ENCODE measurements at places on chromosomes 6 and 20.

DNA sequence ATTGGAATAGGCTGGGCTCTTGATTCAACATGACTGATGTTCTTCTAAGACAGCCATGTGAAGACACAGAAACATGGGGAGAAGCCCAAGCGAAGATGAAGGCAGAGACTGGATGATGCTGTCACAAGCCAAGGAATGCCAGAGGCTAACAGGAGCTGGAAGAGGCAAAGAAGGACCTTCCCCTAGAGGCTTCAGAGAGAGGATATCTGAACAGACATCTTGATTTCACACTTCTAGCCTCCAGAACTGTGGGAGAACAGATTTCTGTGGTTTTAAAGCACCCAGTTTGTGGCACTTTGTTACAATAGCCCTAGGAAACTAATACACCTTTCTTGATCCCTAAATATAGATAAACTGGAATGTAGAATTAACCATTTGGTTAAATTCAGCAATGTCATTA is 127.0 kb downstream of the EDN1 start:
- DNase-seq, result no peak

- no peak for DNase-seq
Measured at GRCh38 chr6:25726122-25726911, 28.2 kb upstream of the SLC17A4 start.

DNA sequence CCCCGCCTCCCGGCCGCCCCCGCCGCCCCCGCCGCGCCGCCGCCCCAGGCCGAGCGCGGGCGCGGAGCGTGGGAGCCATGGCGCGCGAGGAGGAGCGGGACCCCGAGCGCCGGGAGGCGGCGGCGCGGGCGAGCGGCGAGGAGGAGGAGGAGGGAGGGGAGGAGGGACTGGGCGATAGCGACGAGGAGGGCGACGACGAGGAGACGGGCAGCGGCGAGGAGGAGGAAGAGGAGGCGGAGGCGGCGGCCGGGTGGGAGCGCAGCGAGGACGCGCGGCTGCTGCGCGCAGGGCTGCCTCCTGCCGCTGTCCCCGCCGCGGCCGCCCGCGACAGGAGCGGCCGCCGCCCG is at the start of gene SLC24A3:
Gene SLC24A3 (plus strand): TSS at position 174 of the 347 bp plus-strand sequence.
- DNase-seq, result no peak

GRCh38 chr6:158603261-158604047 is 41.1 kb downstream of the DYNLT1 start:
- DNase-seq, result no peak

DNA sequence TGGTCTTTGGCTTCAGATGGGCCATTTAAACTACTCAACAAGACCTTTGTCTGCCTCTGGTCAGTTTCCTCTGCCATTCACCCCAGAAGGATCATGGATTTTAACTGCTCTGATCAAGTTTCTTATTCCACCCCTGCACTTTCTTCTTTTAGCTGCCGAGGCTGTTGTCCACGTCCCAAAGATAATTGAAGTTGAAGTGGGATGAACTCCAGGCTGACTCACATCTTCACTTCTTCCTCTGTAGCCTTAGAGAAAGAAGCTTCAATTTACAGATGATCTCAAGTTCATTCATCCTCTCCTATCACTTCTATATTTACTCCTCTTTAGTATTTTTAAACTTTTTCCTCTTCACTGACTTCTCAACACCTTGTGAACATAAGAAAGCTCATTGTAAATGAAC is 651.6 kb downstream of the UTRN start:
- no peak for DNase-seq

DNA sequence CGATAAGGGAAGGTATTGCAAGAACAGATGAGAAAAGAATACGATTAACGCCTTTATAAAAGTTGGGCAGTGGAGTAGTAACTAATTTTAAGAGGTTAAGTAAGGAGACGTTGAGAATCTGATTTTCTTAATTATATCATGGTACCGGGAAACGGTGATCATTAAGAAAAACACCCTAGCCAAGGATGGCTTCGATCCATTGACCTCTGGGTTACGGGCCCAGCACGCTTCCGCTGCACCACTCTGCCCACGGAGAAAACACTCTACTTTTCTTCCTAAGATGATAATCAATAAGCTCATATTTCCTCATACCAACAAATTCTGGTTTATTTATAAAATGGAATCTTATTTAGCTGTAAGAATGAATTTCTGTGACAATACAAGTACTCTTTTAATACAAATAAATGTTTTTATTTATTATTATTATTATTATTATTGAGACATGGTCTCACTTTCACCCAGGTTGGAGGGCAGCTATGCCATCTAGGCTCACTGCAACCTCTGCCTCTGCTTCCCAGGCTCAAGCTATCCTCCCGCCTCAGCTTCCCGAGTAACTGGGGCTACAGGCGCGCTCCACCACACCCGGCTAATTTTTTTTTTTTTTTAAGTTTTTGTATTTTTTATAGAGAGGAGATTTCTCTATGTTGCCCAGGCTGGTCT is 8.3 kb downstream of the POM121L2 start:
- DNase-seq, result no peak

GRCh38 chr20:3046677-3047462 is 1.0 kb downstream of the MRPS26 start:
- no peak for DNase-seq

DNA sequence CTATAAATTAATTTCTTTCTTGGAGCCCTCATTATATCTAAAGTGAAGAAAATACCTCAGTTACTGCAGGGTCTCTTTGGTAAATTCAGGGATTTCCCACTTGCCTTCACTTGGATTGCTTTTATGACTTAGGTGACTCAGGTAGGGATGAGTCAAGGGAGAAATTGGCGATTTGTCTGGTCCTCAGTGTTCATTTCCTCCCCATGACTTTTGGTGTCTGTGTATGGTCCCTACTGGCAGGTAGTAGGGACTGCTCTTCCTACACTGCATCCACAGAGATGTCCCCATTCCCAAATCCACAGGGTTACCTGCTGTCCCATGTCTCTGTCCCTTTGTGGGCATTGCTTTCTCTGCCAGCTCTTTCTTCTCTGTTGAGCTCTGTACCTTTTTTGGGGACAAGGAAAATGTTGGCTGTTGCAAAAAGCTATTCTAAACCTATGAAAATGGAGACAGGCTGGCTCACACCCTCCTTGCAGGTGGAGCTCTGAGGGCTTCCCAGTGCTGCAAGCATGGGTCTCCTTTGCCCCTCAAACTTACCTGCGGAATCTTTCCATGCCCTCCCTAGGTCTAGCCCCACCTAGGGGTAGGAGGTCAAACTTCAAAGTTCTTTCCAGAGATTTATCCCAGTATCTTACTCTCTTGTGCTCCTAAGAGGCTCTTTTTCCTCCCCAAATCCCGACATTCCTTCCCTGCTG is 211.9 kb downstream of the ZNF217 start:
- DNase-seq, result no peak

DNA sequence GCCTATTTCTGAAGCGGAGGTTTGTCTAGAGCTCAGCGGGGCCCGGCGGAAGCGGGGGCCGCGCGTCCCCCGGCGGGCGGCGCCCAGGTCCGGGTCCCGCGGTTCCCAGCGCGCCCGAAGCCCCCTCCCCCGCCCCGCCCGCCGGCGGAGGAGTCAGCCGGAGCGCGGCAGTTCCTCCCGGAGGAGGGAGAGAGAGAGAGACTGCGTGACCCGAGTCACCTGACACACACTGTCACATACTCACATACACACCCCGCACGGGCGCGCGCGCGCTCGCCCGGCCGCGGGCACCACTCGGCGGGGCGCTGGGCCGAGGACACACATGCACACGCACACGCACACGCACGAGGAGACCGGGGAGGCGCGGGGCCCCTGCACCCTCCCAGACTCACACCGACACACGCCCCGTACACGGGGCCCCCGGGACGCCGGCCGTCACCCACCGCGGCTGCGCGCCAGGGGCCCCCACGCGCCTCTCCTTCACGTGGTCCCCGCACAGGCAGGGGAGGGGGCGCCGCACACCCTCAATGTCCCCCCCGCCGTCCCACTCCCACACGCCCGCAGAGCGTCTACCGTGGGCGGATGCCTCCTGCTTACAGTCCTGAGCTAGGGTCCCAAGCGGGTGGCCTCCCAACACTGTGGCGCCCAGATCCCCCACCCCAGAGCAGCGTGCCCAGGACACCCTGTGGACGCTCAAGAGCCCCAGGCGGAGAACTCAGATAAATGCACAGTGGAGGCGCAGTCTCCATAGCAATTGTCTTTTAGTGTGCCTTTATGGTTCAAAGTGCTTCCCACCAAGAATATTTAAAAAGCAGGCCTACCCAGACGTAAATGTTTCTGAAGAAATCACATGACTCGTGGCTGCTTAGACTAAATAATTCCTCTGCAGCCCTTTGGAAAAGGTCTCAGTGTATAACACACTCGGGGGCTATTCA is at the start of gene RRAGD:
Gene RRAGD (minus strand): TSS at position 203 of the 935 bp plus-strand sequence. CDS start 280 bp downstream, outside the sequence.
- peak; percentile 48 for DNase-seq

- DNase-seq, result no peak
Measured at GRCh38 chr6:125537090-125537489, 212.3 kb upstream of the HEY2 start.

DNA sequence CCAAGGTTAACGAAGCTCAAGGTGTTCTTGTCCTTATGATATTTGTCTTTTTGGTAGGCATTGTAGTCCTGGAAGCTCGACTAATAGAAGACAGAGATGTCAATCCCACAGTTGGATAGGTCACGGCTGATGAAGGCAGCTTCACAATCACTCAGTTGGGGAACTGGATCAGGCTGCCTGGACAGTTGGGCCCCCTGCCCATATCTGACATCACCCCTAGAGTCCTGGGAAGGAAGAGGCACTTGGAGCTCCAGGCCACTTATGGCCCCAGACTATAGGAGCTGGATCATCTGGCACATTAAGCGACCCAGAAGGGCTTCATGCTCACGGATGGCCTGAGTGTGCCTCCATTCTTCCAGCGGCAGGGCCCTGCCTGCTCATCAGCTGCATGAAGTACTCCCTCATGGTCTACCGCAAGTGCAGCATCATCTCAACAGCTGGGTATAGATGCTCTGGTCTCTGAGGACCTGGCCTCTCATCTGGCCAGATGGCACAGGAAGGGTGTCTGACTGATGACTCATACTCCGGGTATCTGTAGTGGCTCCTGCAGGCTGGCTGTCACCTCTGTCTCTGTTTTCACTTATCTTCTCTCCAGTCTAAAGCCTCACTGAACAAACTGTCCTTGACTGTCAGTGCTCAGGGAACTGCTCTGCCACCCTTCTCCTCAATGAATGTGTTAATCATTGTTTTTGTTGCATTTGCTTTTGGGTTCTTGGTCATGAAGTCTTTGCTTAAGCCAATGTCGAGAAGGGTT is 29.2 kb upstream of the SSR1 start:
- DNase-seq, result no peak

- no peak for DNase-seq
Measured at GRCh38 chr6:118869350-118869749, 24.6 kb upstream of the ASF1A start.

GRCh38 chr6:125827788-125828320 is 37.1 kb downstream of the NCOA7 start:
- no peak for DNase-seq

DNA sequence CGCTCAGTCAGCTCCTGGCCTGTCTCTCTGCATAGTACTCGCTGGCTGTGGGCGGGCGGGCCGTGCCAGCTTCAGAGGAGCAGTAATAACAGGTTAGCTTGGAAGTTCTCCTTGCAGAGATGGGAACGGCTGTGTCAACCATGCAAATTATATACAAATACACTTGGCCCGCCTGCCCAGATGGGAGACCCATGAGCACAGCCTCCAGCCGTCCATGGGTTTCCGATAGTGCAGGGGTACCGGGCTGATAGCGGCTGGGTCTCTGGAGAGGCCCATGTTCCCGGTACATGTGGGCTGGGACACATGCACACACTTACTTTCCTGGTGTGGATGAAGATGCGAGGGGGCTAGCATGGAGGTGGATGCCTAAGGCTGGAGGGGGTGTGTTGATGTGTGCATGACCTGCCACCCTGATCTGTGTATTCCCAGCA is 12.8 kb upstream of the ZNF831 start:
- DNase-seq, result no peak

DNA sequence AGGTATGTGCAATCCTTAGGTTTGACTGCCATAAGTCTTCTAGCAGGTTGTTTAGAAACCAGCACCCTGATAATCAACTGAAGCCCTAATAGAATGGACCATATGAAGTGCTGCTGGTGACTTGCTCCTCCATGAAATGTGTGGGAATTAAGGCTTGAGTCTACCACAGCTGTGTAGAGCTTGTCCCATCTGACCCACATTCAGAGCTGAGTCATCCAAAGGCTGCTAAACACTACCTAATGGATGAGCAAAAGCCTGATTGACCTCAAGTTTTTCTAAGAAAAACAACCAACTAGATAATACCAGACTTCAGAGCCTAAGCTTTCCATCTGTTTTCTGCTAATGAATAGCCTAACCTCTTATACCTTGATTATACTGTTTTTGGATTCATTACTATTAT is 120.3 kb upstream of the MOCS1 start:
- DNase-seq, result no peak

DNA sequence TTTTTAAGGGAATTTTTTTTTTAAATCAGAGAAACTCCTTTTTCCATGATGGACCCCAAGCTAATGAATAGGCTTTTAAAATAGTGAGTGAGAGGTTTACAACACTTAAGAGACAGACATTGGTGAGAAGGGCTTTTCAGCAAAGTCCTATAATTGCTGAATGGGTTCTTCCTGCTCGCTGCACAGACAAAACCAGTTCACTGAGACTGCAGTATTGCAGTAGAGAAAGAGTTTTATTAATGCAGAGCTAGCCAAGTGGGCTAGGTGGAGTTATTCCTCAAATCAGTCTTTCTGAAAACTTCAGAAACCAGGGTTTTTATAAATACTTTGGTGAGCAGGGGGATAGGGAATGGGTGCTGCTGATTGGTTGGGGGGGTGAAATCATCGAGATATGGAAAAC is 3.2 kb upstream of the SLC2A10 start:
- DNase-seq, result no peak

GRCh38 chr6:38646166-38646878 is 6.6 kb upstream of the BTBD9 start:
- no peak for DNase-seq

DNA sequence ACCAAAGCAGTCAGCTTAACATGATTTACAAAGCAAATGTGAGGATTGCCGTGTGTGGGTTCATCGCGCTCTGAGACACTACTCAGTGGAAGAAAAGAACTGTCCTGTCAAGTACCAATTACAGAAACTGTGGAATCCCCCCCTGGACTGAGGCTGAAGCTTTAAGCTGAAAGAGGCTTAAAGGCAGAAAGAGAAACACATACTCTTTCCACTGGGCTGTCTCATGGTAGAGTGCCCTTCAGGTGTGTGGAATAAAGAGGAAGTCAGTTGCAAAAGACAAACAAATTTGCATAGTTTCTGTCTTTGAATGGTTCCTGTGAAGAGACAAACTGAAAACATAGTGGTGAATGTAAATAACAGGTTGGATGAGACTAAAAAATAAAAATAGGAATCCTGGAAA is 560.4 kb upstream of the SYNCRIP start:
- no peak for DNase-seq

All from CD8-positive, alpha-beta T cell (primary cell).